Heart right ventricle (tissue), 16 donors: ENCODE measurements at places on chromosomes 12 and 14. TPM values are rescaled to one million over a fixed set of nuclear protein-coding genes. Genes with fewer than 3 reads are reported as not detected.

DNA sequence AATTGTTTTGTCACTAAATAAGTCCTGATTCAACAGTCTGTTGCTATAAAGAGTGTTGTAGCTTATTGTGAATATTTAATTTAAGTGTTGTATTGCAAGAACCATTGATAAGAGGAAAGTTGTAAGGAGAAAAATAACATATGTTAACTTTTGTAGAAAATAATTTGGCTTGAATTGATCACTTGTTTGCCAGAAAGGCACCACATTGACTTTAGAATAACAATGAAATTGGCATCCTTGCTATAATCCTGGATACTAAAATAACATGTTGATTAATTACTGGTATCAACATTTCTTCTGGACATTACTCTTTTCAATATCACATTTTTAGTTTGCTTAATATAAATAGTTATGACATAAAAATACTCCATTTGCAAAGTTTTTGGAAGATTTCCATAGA lies 159.0 kb downstream of the MGAT4C start:
- no peak for DNase-seq

The PTPRR gene
- polyA plus RNA-seq, result 0.44 TPM

- no peak for DNase-seq
Observed at GRCh38 chr12:3203713-3204112, 126.5 kb downstream of the TSPAN9 start.

DNA sequence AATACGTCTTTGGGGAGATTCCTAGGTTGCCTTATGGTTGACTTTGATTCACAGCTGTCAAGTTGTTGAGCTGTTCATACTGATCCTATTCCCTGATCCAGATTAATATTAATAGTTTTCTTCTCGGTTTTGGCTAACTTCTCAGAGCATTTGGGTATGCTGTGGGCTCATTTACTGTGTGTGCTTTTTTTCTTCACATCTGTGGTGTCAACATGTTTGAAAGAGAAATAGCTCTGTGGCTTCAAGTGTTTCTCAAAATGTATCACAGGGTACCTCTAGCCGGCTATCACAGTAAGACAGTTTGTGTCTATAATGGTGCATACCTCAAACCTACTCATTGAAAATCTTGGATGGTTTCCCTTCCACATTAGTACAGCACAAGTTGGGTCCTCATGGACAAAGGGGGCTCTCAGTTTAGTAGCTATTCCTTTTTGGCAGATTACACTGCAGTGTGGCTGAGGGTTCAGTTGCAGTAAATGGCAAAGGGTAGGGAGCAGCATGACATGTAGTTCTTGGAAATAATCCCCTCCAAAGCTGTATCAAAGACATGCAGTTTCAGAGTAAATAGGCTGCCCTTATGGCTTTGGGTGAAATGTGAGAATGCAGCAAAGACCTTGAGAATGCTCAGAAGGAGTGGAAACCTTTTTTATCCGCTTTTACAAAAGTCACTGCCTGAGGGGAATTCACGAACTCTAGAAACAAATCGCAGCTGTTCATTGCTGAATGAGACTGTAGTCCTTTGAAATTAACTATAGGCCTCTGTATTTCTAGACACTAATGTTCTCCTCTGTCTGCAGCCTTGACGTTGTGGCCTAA lies 102.4 kb upstream of the ATF1 start:
- DNase-seq, result no peak

The OR6C2 gene
- not detected for polyA plus RNA-seq

DNA sequence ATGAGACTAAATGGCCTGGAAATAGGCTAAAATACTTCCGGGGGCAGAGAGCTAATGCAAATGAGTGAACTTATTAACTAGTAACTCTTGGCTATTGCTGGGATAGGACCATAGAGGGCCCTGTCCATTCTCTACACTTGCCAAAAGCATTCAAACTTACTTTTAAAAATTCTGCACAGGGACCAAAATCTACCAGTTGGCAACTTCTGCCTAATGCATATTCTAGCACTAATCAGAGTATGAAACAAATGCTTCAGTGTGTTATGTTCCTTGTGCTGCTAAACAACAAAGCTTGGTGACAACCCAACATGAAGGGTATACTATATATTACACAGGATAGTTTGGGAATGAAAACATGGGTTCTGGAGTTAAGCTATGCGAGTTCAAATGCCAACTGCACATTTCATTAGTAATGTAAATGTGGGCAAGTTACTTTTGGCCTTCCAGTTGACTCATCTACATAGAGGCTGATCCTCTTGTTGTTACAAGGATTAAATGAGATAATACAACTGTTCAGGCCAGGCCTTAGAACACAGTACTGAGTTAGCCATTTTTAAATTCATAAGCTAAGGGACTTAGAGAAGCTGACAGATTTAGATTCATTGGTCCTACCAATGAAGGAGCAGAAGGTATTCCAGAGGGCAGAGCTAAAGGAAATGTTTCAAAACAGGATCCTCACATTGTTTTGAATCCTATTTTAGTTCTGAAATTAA lies 32.4 kb downstream of the HIGD1C start:
- no peak for DNase-seq

GRCh38 chr14:21020977-21021545 lies 3.8 kb downstream of the NDRG2 start:
- DNase-seq, result no peak

DNA sequence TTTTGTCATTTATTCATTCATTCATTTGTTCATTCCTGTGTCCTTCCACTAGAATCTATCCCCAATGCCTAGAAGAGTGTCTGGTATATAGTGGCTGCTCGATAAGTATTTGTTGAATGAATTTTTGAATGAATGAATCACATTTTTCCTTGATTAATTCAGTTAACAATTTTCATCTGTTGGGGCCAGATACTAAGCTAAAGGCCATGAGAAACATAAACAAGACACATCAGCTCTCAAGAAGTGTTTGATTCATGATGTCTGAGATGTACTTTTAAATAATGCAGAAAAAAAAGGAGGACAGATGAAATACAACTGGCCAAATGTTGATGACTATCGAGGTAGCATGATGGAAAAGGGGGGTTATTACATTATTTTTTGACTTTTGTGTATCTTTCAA lies 48.1 kb upstream of the TMED10 start:
- no peak for DNase-seq

DNA sequence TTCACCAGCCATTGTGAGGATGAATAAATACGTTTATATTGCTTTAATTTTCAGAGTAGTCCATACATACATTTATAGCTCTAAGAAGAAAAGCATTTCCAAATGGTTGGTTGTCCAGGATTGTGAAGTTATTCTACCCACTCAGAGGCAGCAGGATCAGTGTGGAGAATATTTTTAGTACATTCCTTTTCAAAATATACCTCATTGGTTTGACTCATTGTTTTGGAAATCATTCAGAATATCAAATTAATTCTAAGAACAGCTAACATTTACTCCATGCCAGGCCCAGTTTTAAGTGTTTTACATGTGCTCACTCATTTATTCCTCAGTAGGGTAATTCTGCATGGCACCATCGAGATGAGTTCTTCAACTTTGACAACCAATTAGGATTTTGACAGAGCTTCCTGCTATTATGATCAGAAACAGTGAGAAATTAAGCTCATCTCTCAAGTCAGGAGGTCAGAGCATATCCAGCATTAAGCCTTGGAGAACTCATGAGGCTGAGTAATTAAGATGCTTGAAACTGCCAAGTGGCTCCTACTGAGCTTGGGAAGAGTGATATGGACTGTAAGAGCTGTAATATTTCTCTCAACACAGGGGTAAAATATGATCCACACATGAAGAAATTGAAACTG lies 153.3 kb upstream of the CLEC14A start:
- DNase-seq, result no peak

- DNase-seq, result no peak
Observed at GRCh38 chr12:34219046-34219770, 196.9 kb downstream of the ALG10 start.

DNA sequence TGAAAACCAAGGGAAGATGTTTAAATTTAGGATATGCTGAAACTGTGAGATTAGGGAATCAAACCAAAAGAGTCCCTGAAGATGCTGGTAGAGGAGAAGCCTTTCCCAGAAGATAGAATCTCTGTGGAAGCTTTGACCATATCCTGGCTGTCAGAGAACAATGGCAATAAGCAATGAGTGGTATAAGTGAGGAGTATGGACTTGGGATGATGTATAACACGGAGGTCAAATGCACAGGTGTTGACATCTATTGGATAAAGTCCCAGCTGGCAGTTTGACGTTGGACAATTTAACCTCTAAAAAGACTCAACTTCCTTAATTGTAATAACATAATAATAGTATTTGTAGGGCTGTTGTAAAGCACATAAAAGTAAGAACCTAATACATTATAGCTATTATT lies 30.1 kb upstream of the CLEC14A start:
- DNase-seq, result no peak

The TPPP2 gene
- polyA plus RNA-seq, result 0.75 TPM

The ACOT6 gene
- polyA plus RNA-seq, result not detected

- DNase-seq, result no peak
Observed at GRCh38 chr12:3594966-3595365, 104.0 kb downstream of the PRMT8 start.

The CRIP1 gene
- 149 TPM for polyA plus RNA-seq

The TBC1D30 gene
- polyA plus RNA-seq, result 0.51 TPM

GRCh38 chr12:6088921-6089747 lies 35.3 kb downstream of the VWF start:
- no peak for DNase-seq

The SRGAP1 gene
- 1.4 TPM for polyA plus RNA-seq

DNA sequence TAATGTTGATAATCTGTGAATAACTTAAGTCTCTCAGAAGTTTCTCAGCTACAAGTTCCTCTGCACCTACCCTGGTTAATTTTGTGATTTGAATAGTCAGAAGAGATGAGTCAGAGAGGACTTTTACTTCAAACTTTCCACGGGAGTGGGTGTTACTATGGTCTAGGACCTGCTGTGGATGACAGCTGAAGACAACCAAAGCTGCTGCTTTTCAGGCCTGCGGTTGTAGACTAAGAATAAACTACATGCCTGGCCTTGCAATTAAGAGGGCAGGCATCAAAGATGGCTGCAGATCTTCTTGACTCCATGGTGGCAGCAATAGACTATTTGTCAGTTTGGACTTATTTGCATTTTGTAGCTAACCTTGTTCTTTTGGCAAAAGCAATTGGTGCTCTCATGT lies 227.1 kb upstream of the KRR1 start:
- DNase-seq, result no peak

- no peak for DNase-seq
Observed at GRCh38 chr14:22692194-22692593, 48.0 kb upstream of the OR6J1 start.

DNA sequence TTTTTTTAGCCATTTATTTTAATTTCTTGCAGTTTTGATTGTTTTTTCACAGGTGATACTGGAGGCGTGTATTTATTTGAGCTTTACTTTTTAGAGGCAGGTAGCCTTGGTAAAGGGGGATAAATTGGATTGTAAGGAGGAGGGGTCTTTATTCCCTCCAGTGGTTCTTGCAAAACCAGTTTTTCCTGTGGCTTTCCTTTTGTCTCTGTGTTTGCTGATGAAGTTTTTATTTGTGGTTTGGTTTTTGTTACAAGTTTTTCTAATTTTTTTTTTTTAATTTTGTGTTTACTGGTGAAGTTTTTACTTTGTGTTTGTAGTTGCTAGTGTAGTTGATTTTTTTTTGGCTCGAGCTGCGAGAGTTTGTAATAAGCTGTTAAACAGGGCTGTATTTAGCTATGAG lies 278.5 kb downstream of the PRKD1 start:
- DNase-seq, result no peak

GRCh38 chr12:70049596-70050360 lies 193.5 kb upstream of the CNOT2 start:
- DNase-seq, result no peak

GRCh38 chr12:89906824-89907223 lies 198.2 kb upstream of the ATP2B1 start:
- no peak for DNase-seq

The ACOT2 gene
- 54.9 TPM for polyA plus RNA-seq

The C12orf57 gene
- 182 TPM for polyA plus RNA-seq

DNA sequence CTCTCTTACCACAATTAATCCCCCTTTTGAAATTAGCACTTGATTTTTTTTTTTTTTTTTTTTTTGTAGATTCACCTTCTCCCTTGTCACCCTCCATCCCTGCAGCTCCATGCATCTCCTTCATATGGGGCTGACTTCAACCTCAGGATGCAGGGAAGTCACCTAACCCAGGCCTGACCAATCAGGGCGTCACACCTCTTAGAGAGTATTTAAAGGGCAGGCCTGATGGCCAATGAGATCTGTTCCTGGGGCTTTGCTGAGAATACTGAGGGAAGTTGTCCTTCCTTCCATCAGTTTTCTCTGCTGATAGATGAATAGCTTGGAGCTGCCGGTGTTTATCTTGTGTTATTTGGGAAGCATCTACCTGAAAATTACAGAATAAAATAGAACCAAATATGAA lies 1104.7 kb upstream of the TMEM132C start:
- DNase-seq, result no peak

DNA sequence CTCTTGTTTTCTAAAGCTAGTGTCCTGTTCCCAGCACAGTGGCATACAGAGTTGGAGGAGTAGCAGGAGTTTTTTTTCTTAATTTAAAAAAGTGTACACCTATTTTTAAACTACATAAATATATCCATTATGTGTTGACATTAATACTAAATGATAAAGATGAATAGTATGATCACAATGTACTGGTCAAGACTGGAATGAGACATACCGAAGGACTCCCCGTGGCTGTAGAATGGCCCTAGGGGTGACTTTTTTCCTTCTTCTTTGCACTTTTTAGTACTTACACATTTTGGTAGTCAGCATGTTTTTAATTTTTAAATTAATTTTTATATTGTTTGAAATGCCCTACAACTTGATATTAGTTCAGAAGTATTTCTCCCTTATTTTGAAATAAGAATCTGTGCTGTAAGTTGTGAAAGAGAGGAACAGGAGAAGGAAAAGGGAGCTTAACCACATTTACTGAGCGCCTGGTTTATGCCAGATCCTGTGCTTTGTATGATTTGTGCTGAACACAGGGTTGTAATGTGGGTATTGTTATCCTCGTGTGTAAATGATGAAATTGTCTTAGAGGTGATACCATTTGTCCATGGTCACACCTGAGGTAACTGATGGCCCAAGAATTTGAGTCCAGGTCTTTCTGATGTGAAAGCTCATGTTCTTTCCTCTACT lies 136.5 kb downstream of the TGFB3 start:
- DNase-seq, result no peak

GRCh38 chr12:34339922-34340321 lies 317.6 kb downstream of the ALG10 start:
- no peak for DNase-seq

The ABCD4 gene
- 76.4 TPM for polyA plus RNA-seq

The ISCA2 gene
- 20.6 TPM for polyA plus RNA-seq

DNA sequence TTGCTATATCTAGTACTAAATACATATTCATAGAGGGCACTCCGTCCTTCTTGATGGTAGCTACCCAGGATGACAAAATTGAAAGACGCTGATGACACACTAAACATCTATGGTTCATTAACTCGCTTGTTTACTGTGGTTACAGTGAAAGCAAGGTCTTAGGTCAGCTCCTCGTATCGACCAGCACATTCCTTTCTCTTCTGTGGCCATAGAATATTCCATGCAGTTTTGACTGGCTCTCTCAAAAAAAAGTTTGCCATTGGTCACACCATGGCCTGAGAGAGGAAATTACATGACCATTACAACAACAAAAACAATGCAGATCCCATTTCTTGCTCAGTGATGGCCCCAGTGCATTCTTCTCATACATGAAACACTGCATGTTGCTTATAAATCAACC lies 411.4 kb upstream of the SOX5 start:
- DNase-seq, result no peak

GRCh38 chr12:47722941-47723631 lies 2.2 kb downstream of the ENDOU start:
- no peak for DNase-seq
